Kidney (tissue), 22 donors: ENCODE measurements at places on chromosomes 7 and 10. TPM values are rescaled to one million over a fixed set of nuclear protein-coding genes. Genes with fewer than 3 reads are reported as not detected.

DNA sequence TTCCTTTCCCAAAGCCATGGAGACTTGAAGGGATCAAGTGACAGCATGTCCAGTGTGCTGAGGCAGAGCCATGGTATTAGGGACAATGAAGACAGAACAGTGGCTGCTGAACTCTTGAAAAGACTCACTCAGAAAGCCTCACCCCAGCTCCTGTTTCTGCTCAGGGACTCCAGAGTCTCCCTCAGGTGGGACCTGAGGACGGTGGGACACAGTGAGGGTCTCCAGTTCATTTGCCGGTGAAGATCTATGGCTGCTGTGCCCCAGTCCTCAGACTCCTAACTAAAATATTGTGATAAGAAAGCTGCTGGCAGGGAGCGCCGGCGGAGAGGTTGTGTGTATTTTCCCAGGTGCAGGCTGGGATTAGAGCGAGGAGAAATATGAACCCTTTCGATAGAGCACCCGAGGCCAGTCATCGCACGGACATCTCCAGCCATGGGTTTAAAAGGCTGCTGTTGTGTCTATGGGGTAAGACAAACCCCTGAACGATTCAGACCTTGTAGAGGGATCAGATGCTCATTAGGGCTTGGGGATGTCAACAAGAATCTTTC is 57.2 kb downstream of the C7orf25 start:
- DNase-seq: peak; percentile 52

GRCh38 chr7:115379321-115379720 is 457.4 kb downstream of the MDFIC start:
- no peak for DNase-seq

DNA sequence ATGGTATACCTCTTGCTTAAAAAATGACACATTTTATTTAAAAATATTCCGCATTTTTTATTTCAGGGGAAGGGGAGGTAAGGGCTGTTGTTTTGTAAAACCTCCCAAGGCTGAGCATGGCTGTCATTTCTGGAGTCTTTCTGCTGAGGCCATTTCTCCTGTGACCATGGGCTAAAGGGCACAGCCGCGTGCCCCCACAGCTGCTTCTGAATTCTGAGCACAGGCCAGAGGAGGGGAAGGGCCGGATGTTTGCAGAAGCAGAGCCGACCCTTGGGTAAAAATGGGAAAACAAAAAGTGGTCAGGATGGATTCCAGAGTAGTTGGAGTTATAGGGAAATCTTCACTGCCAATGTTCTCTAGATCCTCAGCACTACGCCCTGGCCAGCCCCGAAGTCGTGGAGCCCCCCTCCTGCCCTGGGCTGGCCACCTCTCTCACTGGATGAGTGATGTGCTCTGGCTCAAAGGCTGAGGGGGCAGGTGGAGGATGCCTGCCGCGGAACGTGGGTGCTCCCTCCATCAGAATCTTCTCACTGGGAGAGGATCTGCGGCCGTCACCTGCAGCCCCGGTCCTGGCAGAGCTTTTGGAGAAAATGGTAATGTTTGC is 131.3 kb upstream of the ZEB1 start:
- DNase-seq: no peak

DNA sequence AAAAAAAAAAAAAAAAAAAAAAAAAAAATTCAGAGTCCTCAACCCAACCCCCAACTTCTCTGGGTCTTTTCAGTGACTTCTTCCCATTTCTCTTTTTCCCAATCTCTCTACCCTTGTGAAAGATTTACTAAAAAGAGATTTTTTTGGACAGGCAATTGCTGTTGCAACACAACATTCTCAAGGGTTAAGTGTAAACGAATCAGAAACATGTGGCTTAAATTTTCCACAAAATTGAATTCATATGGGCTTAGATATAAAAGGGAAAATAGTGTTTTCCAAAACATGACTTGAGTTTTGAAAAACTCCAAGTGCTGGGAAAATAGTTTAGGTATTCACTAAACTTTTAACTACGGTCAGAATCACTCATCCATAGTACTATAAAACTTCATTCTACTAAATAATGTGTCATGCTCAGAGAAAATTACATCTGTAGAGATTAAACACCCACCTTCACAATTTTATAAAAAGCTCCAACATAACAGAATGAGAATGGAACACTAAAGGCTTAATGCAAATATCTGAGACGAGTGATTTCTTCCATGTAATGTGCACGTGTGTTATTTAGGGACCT is 643.1 kb downstream of the PARD3 start:
- no peak for DNase-seq

DNA sequence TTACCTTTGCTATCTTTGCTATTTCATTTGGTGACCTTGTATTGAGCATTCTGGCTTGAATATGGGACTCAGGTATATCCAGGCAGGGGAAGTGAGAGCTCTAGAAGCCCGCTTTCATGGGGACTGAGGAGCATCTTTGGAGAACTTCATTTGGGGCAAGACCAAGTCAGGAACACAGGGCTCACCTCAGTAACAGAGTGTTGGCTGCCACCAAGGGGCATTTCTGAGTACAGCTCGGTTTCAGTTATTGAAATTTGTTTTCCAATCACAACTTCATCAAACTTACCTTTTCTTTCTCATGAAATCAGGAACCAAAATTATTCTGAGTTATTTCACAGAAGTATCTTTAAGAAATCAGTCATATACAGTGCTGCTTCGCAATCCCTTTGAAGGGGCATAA is 337.2 kb downstream of the C7orf25 start:
- DNase-seq: no peak

GRCh38 chr7:141700848-141701371 is 1.1 kb downstream of the DENND11 start:
- DNase-seq: peak; percentile 34

DNA sequence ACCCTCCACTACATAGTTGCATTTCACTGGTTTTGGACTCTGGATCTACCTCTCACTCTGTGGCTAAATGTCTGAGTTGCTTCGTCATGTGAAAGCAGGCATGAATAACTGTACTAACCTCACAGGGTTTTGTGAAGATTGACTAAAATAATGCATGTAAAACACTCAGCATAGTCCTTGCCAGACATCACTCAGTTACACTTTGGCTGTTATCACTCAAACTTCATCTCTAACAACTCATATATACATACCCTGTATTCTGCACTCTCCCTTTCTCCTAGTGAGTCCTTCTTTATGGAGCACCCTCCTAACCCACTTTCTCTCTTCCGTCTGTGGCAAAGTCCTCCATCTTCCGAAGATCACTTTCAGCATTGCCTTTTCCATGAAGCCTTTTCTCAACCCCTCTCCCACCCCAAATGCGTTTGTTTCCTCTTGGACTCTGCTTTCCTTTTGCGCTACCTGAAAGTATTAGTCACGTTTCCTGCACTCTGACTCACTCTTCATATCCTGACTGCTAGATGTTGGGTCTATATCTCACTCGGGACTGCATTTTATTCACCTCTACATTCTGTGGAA is 72.6 kb downstream of the OSBPL3 start:
- DNase-seq: no peak

DNA sequence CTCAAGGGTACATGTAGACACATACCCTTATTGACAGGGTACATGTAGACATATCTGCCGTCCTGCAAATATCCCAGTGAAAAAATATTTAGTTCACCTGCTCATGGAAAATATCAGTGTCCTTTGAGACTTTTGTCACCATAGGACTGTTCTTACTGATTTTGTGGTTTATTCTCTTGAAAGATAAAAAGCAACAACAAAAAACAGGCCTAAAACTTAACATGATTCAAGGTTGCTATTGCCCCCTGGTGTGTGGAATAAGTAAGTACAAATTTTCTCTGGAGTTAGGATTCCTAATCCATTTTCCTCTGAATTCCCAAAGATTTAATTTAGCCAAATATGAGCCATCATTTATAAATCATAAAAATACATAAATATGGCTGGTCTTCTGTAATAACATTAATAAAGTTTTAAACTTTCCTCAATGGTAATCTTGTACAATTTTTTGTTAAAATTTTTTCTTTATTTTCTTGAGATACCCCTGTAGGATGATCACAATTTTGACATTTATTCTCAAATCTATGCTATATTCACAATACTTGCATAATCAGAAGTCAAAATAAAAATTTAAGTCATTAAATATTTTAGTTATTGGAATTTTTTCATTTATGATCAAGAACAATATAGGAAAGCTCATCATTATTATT is 741.4 kb upstream of the POT1 start:
- no peak for DNase-seq

DNA sequence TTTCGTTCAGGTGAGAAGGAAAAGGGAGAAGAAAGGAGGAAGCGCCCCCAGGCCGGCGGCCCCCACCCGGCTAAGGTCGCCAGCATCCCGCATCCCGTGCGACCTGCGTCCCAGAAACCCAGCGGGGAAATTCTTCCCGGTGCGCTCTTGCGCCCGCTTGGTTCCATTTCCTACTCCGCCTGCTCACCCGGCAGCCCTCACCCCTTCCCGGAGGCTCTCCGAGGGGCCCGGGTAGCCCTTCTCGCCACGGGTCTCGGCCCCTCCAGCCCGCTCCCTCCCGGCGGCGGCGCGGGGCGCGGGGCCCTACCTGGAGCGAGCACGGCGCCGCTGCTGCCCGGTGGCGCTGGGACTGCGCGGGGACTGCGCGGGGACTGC is at the start of gene PRKCQ:
PRKCQ (minus strand) TSS at position 373 of the 375 bp plus-strand sequence. CDS start 65,141 bp downstream, outside the sequence.
- DNase-seq: peak; percentile 60

DNA sequence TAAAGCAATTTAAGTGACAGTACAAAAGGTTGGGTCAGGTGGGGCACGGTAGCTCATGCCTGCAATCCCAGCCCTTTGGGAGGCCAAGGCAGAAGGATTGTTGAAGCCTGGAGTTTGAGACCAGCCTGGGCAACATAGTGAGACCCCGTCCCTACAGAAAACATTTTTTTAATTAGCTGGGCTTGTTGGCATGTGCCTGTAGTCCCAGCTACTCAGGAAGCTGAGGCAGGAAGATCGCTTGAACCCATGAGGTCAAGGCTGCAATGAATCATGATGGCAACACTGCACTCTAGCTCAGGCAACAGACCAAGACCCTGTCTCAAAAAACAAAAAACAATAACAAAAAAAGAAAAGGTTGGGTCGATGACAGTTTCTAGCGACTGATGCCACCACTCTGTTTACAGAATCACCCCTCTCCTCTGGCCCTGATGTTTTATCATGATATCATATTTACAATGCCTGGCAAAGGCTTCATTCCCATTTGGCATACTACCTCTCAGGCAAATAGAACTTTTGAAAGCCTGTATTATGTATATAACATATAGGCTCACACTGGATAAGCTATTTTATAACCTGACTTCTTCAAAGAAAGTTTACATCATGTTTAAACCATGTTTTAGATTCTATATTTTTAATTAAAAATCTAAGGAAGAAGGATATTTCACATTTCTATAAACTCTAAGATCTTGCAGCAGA is 558 bp upstream of the ABCC2 start:
- no peak for DNase-seq

GRCh38 chr7:94295850-94296249 is 98.8 kb upstream of the COL1A2 start:
- peak; percentile 86 for DNase-seq

GRCh38 chr7:196283-196682 is 3.9 kb downstream of the FAM20C start:
- DNase-seq: no peak

DNA sequence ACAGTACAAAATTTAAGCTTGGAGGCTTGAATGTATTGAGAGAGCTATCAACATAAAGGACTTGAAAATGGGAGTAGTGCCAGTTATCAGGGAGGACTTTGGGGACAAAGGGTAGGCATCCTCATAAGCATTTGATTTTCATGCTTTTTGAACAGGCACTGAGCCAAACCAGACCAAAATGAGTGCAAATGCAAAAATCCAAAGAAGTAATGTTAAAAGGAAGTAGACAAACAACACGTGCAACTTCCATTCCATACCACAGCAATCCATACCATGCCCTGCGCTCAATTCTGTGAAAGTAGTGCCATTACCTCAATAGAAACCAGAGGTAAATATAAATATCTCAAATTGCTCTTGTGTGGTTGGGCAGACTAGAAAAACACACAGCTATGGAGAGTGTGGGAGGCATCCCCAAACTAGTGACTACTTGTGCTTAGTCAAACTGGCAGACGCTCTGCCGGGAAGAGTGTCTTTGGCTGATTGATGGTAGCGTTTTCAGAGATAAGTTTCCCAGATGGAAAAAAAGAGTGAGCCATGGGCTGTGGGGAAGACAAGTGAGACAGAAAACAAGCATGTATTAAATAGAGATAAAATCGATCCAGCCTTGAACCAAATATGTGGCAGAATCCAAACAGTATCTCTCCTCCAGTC is 161.5 kb downstream of the CREB5 start:
- peak; percentile 58 for DNase-seq

GRCh38 chr7:117997862-117998825 is 124.9 kb upstream of the CTTNBP2 start:
- DNase-seq: no peak

DNA sequence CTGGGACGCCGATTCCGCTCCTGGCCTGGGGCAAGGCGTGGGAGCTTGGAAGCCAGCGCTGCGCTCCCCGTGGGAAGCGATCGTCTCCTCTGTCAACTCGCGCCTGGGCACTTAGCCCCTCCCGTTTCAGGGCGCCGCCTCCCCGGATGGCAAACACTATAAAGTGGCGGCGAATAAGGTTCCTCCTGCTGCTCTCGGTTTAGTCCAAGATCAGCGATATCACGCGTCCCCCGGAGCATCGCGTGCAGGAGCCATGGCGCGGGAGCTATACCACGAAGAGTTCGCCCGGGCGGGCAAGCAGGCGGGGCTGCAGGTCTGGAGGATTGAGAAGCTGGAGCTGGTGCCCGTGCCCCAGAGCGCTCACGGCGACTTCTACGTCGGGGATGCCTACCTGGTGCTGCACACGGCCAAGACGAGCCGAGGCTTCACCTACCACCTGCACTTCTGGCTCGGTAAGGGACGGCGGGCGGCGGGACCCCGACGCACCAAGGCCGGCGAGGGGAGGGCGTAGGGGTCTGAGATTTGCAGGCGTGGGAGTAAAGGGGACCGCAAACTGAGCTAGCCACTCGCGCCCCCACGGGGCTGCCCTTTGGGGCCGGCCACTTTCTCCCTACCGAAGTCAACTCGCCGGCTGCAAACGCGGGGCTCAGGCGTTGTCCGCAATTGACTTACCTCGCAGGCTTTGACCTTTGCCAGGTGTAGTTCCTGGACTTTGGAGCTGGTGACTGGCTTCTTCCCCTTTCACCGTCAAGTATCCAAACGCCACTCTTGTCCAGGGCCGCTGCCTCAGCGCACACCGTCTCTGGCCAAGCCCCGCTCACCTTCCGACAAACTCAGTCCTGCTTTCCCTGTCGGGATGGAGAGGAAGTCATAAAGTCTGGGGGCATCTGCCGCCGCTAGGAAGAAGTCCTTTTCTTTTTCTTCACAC is at the start of gene SCIN:
SCIN (plus strand) TSS at position 187 of the 928 bp plus-strand sequence; CDS start at position 254, 67 bp downstream.
- peak; percentile 64 for DNase-seq

The ACBD7 gene
- polyA plus RNA-seq: 0.56 TPM

The PAX4 gene
- not detected for polyA plus RNA-seq

The DENND2A gene
- polyA plus RNA-seq: 6.5 TPM

The TACR2 gene
- 0.37 TPM for polyA plus RNA-seq

The LIPK gene
- polyA plus RNA-seq: not detected

The MBL2 gene
- not detected for polyA plus RNA-seq
